GM03348 (cell line): ENCODE measurements at places on chromosomes 6 and 20.

DNA sequence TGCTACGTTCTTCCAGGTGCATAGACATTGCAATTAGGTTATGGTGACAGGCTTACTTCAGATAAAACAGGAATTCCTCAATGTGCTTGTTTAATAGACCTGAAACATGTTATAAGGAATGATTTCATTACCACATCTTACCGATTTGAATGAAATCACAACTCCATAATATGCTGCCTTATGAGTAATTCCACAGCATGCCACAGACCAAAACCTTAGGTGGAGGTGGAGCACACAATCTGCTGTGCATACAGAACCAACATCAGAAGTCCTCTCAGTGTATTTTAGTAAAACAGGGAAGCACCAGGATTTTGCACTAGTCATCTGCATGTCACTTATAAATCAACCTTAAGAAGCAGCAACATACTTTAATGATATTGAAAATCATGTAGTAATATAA, 148.9 kb upstream of the TSHZ2 start:
- DNase-seq, result no peak

GRCh38 chr6:109221543-109222195, 126.4 kb downstream of the CEP57L1 start:
- no peak for DNase-seq

- peak; percentile 71 for DNase-seq
Measured at GRCh38 chr6:79868098-79868722, 79.1 kb downstream of the ELOVL4 start.

GRCh38 chr6:21163110-21163837, 430.3 kb upstream of the SOX4 start:
- DNase-seq, result peak; percentile 36

GRCh38 chr6:149681209-149681608, 32.7 kb upstream of the KATNA1 start:
- DNase-seq, result no peak

DNA sequence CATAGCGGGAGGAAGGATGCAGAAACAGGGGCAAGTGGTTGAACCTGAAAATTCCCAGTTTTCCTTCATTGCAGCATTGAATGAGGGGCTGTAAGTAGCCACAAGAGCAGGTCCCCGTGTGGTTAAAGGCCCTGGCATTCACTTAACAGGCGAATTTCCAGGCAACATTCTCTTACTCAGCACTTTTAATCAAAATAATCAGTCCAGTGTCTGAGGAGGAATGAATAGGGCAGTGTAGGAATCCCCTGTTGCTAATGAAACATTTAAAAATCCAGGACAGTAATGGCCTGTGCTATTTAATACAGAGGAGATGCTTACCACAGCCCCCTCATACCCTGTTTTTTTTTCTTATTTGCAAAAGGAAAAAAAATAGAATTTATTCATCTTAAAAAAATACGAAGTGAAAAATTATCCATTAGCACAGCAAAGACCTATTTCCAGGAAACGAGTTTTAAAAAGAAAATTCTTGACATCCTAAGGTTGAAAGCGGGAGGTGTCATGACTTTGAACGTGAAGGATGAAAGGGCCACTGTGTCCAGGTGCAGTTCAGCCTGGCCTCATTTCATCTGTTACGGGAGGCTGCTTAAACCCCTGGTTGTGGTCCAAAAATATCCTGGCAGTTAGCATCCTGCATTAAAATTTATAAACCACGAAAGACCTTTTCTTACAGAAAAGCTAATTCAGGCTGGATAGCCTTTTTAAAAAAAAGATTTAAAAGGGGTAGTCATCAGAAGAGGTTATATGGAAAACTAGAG, 20.2 kb downstream of the MYLK4 start:
- no peak for DNase-seq

GRCh38 chr20:15708984-15709598, 864.2 kb downstream of the KIF16B start:
- no peak for DNase-seq

- peak; percentile 49 for DNase-seq
Measured at GRCh38 chr6:56343295-56343694, 95.9 kb upstream of the COL21A1 start.

- DNase-seq, result no peak
Measured at GRCh38 chr20:23129266-23129665, 43.1 kb upstream of the CD93 start.

- DNase-seq, result peak; percentile 64
Measured at GRCh38 chr6:121951918-121952379, 447.5 kb upstream of the HSF2 start.

- no peak for DNase-seq
Measured at GRCh38 chr6:78324213-78324612, 543.1 kb upstream of the IRAK1BP1 start.

GRCh38 chr6:6596529-6597328, 8.2 kb downstream of the LY86 start:
- no peak for DNase-seq

GRCh38 chr20:3716195-3716834, 3.9 kb upstream of the SIGLEC1 start:
- DNase-seq, result peak; percentile 79

- DNase-seq, result no peak
Measured at GRCh38 chr6:43812850-43813578, 43.0 kb downstream of the VEGFA start.

GRCh38 chr20:10369723-10370090, 64.3 kb downstream of the MKKS start:
- no peak for DNase-seq

GRCh38 chr6:53361549-53362031, 12.8 kb upstream of the ELOVL5 start:
- peak; percentile 18 for DNase-seq

- DNase-seq, result no peak
Measured at GRCh38 chr6:10154251-10154650, 260.6 kb downstream of the TFAP2A start.

- no peak for DNase-seq
Measured at GRCh38 chr6:5846335-5846734, 160.4 kb downstream of the NRN1 start.

DNA sequence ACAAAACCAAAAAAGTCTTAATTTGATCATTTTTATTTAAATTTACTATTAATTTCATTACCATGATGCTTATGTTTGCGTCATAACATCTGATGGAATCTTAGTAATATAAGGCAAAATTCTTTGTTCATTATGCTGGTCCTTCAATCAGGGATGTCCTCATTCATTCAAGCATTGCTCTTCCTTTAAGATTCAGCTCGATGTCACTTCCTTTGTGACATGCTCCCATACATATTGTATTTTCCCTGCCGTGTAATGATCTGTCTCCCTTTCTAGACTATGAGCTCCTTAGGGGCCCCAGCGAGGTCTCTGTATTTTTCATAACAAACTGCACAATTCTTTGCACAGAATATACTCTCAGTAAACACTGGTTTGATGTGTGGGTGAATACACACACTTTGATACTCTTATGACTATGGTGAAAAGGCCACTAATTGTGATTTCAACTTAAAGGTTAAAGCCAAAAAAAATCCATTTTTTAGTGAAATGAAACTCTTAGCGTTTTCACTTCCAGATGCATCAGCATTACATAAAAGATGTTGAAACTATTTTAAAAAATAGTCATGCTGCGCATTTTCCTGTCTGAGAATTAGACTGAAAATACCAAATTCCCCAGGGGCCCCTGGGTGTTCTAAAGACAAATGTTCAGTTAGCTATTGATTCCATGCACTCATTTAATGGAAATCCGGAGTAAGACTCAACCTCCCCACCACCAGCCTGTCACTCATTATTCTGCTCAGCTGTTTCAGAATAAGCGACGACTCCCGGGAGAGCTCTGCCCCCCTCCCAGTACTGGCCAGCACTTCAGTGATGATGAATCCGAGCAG, 169.7 kb downstream of the ATXN1 start:
- DNase-seq, result no peak

DNA sequence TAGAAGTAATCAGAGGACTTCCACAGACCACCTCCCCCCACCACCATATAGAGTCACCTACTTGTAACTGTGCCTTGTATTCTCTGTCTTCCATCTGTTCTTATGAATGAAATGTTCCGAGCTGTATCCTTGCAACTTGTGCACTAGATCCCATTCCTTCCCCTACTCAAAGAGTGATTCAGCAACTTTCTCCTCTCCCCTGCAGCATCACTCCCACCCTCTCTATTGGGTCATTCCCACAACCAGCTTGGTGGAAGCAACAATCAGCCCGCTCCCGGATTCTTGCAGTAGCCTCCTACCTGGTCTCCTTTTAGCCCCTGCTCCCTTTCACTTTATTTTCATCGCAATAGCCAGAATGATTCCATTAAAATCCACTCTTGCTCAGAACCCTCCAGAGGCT, 34.9 kb upstream of the REV3L start:
- no peak for DNase-seq

GRCh38 chr6:105760746-105761145, 325.4 kb upstream of the PRDM1 start:
- no peak for DNase-seq

- no peak for DNase-seq
Measured at GRCh38 chr20:46213946-46214823, 94.1 kb downstream of the CDH22 start.

DNA sequence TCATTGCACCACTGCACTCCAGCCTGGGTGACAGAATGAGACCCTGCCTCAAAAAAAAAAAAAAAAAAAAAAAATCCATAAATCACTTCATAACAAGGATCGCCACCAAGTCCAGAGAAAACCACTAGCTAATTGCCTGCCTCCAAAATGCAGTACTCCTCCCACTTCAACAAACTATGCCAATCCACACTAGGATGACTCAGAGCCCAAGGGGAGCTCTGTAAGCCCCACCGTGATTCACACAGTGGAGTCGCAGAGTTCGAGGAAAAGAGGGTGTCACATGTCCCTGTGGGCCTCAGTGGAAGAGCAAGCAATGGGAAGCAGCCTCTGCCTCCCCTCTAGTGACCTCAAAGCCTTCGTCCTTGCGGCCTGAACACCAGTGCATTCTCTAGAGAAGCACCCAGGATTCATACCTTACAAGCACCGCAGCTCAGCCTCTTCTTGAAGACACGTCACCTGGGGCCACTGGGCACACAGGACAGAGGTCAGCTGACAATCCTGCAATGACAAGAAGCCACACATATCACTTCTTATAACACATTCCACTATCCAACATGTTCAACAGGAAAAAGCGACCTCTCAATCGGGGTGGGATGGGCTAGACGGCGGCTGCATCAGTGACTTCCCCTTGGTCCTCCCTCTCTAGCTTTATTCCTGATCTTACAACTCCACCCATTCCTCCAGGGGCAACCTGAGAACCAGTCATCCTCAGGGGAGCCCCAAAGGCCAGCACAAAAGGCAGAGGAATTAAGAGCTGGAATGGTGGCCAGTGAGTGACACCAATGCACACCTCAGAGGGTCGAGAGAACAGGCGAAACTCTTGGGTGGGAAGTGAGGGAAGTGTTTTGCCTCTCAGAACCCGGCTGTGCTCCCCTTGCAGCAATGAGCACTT, 8.9 kb downstream of the SNHG17 start:
- peak; percentile 91 for DNase-seq

- DNase-seq, result no peak
Measured at GRCh38 chr6:40543776-40544175, 43.4 kb downstream of the LRFN2 start.

DNA sequence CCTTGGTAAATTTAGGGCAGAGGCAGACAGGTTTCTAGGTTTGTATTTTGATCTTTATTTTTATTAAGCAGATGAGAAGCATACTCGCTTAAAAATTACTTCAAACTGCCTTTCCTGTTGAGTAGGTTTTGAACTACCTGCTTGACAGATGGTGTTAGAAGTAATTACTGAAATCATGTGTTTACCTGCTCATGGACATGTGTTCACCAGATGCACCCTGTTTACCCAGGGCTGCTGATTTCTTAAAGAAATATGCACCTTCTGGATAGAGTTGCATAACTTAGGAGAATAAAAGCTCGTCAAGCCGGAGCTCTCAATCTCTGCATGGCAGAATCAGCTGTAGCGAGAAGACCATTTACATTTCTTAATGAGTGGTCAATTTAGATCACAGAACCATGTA, 165.1 kb downstream of the CDKAL1 start:
- no peak for DNase-seq

DNA sequence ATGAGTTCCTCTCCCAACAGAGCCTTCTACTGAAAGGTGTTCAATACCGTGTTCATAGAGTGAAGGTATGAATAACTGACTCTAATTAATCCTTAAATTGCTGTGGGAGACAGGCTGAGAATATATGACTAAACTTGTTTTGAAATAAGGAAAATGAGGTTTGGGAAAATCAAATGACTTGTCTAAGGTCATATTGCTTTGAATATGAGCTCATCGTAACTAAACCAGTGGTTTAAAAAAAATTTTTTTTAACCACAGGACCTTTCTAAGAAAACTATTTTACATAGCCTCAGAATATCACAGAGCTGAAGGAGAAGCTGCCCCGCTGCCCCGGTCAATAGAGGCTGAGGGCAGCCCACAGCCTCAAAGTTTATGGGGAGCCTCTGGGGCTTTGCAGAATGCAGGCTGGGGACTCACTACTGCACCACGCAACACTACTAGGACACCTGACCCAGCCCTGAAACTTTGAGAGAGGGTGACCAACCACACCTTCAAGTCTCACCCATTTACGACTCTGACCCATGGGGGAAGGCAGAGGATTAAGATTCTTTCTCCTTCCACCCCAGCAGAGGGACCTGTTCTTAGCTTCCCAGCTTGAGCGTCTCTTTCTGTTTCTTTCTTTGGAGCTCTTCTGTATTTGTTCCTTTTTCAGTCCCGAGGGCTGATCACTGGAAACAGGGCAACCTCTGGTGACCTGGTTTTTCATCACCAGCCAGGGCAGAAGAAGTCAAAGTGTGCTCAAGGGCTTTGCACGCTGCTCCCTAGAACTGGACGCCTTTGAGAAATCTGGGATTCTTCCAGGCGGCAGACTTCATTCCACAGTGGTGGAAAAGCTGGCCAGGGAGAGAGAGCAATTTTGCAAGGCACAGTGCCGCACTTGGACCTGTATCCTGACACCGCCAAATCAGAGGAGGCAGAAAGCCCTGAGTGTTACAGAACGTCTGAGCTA, 220.2 kb downstream of the ATXN1 start:
- no peak for DNase-seq

DNA sequence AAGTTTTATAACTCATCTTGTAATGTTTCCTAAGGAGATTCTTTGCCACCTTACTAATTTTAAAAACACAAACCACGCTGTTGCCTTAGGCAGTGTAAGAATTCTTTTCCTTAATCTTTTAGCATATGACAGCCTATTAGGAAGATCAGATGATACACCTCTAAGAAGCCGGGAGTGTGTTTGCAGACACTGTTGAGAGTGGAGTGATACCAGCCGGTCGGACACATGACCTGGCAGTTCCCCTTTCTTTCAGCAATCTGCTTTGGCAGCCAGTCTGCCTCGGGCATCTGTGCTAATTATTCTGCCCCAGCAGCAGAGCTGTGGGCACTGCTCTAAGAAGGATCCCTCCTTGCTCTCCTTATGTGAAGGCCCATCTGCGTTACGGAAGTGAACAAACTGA, 50.9 kb downstream of the PLCB4 start:
- DNase-seq, result no peak
